Iris pigment epithelial cell (primary cell): ENCODE measurements at places on chromosomes 4 and X.

DNA sequence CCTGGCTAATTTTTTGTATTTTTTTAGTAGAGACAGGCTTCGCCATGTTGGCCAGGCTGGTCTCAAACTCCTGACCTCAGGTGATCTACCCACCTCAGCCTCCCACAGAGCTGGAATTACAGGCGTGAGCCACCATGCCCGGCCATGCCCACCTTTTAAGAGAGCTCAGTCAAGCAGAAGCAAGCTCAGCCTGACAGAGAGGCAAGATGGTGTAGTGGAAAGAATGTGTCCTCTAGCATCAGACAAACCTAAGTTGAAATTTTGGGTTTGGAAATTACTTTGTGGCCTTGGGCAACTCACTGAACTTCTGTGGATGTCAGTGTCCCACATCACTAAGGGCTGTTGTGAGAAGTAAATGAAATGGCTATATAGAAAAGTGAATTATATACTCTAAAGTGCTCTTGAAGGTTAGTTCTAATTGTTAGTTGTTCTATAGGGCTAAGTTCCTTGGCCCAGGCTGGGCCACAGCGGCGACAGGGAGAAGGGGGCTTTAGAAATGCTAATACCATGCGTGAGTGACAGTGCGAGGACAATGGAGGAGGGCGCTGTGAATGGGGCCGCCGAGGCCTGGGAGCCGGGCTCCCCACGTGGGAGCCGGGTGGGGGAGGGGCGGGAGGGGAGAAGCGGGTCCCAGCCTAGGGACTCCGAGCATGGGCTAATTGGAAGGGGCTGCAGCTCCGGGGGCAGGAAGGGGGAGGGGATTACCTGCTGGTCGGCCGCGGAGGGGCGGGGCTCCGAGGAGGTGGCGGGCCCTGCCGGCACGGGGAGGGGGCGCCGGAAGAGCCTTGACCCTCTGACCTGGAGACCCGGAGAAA lies 15.6 kb downstream of the PJA1 start:
- no peak for DNase-seq

DNA sequence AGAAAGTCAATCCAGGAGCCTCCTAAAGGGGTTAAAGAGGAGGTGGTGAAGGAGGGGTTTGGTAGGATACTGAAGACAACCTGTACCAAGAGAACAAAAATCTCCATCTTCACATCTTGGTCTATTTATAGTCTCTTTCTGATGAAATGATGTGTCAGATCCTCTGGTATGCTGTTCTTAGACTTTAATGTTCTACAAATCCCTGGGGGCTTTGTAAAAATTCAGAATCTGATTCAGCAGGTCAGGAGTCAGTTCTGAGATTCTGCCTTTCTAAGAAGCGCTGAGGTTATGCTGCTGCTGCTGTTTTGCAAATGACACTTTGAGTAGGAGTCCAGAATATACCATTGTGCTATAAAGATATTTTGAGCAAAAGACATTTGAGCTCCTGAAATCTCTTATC lies 172.9 kb upstream of the GLRA2 start:
- DNase-seq, result peak; percentile 22

DNA sequence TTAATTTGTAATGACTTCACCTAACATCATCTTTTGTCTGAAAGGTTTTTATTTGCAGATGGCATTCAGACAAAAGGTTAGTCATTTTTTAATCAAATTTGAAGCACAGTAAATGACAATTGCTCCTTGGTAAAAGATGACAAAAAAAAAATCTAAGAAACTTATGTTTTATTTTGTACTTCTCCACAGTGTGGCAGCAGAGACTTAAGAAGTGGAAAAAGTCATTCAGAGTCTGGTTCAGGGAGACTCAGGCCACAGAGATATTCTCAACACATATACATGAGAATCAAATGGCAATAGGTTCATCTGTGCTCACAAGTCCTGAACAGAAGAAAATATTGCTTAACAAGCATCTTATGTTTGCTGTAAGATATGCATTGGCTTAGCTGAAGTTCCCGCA lies 436.2 kb downstream of the KCNIP4 start:
- DNase-seq, result peak; percentile 57

DNA sequence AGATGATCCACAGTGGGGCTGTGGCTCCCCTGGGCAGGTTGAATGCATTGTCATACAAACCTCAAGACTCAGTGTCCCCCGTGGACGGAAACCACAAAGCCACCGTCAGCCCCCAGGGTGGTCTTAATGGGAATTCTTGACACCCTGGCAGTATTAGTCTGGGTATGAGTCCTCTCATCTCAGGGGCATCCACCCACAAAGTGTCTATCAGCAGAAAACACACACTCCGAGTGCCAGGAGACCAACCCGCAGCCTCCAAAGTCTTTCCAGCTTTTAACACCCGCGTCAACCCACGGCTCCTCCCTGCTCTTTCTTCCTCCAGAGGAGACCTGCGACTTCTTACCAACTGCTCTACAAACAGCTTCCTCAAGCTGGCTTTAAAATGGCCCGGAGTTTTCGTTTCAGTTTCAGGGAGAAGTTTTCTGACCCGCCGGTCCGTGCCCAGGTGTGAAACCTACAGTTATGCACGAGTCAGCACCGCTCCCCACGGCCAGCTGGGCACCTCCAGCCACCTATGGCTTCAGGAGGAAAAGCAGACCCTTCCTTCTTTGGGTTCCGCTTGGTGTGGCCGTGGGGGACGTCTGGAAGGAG lies 14.4 kb upstream of the ASMTL start:
- no peak for DNase-seq

- peak; percentile 72 for DNase-seq
These were observed 98.3 kb upstream of the CXXC4 start for GRCh38 chr4:104593019-104593418.

DNA sequence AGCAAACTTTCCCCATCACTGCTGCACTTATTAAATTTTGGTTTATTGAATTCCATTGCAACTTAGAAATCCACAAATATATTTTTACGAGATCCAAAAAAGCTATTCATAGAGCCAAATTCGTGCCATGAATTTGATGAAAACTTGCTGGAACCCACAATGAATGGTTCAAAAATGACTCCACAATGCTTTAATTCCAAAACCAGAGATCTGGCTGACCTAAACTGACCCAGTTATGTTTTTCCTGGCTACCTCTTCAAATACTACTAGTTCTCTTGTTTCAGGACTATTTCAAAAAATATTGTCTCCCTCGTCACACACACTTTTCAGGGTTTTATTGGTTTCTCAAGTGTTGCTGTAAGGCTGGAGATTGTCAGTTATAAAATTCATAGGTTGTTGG lies 474.8 kb downstream of the PDGFC start:
- no peak for DNase-seq

DNA sequence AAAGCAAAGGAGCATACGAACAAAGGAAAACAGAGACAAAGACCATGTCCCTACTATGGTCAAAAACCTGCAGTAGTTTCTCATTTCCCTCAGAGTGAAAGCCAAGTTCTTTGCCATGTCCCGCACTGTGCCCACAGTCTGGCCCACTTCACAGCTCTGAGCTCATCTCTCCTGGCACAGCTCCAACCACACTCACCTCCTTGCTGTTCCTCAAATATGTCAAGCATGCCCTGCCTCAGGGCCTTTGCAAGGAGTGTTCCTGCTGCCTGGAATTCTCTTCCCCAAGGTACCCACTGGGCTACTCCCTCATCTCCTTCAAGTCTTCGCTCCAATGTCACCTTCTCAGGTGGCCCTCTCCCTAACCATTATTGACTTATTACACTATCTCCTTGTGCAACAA lies 72.1 kb downstream of the COX18 start:
- peak; percentile 43 for DNase-seq

GRCh38 chr4:38671592-38671940 lies 7.6 kb downstream of the KLF3 start:
- DNase-seq, result no peak

DNA sequence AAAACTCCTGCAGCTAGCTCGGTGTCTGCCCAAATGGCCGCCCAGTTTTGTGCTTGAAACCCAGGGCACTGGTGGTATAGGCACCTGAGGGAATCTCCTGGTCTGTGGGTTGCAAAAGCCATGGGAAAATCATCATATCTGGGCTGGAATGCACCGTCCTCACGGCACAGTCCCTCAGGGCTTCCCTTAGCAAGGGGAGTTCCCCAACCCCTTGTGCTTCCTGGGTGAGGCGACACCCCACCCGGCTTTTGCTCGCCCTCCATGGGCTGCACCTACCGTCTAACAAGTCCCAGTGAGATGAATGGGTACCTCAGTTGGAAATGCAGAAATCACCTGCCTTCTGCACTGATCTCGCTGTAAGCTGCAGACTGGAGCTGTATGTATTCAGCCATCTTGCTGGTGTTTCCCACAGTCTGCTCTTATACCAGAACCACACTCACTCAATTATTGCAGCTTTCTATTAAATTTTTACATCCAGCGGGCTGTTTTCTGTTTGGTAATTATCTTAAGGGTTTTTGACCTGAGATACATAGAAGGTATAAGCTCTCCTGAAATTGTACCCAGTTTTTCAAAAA lies 36.7 kb upstream of the NPNT start:
- no peak for DNase-seq

GRCh38 chr4:177478496-177478895 lies 36.3 kb upstream of the AGA start:
- no peak for DNase-seq

DNA sequence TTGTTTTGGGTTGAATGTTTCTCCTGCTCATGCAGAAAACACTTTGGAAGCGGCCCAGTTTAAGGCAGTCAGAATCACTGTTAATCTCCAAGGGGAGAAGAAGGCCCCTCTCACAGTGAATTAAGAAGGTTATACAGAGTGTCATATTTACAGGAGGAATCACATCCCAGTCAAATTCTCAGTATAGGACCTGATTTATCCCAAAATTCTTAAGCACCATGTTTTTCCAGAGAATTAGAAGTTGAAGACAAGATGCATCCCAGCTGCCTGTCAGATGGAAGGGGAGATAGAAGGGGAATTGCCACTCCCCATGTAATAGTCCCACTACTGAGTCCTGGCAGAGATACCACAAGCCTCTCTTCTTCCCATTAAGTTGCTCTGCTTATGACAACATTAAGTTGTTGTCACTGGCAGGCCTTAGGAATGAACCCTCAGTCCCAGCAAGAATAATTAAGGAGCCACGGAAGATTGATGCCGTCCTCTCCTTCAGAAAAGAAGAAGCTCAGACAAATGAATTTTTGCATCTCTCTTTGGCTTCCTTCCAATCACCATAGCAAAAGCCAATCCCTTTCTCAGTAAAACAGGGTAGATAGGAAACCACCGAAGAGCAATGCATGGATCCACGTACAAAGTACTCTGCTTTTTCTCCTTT lies 138.4 kb downstream of the LDB2 start:
- DNase-seq, result no peak

DNA sequence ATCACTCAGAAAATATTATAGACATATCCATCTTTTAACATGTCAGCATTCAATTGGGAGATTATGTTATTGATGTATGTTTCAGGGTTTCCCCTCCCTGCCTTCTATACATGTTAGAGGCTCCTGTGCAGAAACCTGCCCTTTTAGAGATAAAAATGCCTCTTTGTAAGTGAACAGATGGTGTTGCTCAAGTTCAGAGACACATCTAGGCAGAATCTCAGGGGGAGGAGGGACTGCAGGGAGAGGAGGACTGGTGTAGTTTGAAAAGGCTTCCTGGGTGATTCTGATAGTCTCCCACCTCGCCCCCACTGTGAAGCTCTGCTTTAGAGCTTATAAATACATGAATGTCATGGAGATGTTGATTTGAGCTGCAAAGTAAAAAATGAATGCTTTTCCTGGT lies 12.0 kb upstream of the UNC5C start:
- DNase-seq, result no peak

- peak; percentile 60 for DNase-seq
These were observed 551.4 kb downstream of the IQCM start for GRCh38 chr4:149264093-149264733.

- no peak for DNase-seq
These were observed 104.6 kb downstream of the PPP1R2C start for GRCh38 chrX:42673301-42673810.

GRCh38 chrX:117711782-117712181 lies 404.8 kb downstream of the KLHL13 start:
- no peak for DNase-seq

DNA sequence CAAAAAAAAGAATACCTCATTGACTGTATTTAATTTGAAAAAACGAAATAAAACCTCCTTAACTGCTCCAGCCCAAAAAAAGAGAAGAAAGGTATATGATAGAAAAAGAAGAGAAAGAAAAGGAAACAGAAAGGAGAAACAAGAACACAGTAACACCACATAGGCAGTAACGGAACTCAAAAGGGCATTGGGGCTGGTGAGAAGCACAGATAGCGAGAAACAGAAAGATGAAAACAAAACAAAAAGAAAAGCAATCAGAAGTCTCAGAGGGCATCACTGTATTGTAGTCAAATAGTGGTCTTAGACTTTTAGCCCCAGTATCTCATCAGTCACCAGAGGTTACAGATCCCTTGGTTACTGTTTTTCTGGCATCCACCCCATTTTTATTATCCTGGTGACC lies 88.6 kb downstream of the NFKB1 start:
- DNase-seq, result no peak

DNA sequence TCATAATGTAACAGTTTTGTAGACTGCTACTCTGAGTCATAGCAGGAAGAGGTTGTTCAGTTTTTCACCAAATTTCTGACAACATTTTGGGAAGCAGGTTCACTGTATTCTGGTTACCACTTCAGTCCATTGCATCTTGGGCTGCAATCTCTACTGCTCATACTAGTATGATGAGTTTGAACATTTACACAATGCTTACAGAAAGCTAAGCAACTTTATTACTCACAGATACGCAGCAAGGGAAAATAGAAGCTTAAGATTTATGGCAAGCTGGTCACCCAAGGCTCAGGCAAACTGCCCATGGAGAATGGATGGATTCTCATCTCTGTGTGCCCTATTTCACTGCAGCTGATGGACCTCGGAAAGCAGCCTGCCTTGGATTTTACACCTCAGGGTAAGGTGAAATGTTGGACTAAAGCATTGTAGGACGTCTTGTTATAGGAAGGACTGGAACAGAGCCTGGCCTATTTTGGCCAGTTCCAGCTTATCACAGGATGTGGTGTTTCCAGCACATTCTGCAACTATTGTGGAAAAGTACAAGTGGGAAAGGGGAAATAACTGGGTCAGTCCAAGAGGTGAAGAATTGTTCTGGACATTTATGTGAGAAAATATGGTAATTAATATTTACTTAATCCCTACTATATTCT lies 887.1 kb upstream of the AGA start:
- no peak for DNase-seq

DNA sequence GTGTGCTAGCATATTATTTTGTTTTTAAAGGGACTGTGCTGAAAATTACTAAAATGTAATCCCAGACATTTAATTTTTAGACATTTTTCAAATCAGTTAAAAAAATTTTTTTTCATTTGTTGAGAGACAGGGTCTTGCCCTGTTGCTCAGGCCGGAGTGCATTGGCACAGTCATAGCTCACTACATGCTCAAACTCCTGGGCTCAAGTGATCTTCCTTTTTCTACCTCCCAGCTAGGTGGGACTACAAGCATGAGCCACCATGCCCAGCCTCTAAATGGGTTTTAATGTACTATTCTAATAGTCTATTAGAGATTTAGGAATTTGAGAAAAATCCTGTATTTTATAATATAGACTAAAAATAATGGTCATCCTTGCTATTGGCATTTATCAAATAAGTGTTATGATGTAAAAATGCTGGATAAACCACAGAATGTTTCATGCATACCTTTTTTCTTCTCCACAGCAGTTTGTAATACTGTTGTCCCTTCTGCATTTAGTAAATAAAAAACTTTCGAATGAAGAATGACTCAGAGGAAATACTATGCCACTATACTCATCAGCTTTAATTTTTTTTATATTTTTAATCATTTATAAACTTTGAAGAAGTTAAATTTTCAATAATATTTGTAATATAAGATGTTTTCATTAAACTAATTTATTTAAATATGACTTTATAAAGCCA lies 29.9 kb downstream of the CPEB2 start:
- DNase-seq, result peak; percentile 82
